Adrenal gland (tissue), 19 donors: ENCODE measurements at places on chromosomes 2 and 18. TPM values are rescaled to one million over a fixed set of nuclear protein-coding genes. Genes with fewer than 3 reads are reported as not detected.

FSHR gene
- not detected for total RNA-seq

TTN gene
- 4.2 TPM for total RNA-seq

STPG4 gene
- 0.28 TPM for total RNA-seq

SERPINB3 gene
- total RNA-seq, result not detected

ANKRD30BL gene
- not detected for total RNA-seq

AOX1 gene
- 121 TPM for total RNA-seq

NIF3L1 gene
- total RNA-seq, result 22.6 TPM

CNRIP1 gene
- 10.3 TPM for total RNA-seq

FER1L5 gene
- not detected for total RNA-seq

NIFK gene
- 41.0 TPM for total RNA-seq

LAMA3 gene
- 4.7 TPM for total RNA-seq

- no peak overlapping the region for H3K4me3 ChIP-seq
- H3K27me3 ChIP-seq, result no peaks in the 10 kb centered on the region
- no peak for DNase-seq
- no peaks in the 10 kb centered on the region for H3K36me3 ChIP-seq
These were observed 38.2 kb upstream of the FAM136A start for GRCh38 chr2:70340075-70340474.

- H3K27me3 ChIP-seq, result no peaks in the 10 kb centered on the region
- no peak overlapping the region for H3K4me3 ChIP-seq
- H3K4me1 ChIP-seq, result no peaks in the 10 kb centered on the region
These were observed 198.6 kb upstream of the CWC22 start for GRCh38 chr2:180205621-180206235.

GRCh38 chr2:98416383-98417159 lies 28.1 kb upstream of the INPP4A start:
- H3K27ac ChIP-seq, result no peak overlapping the region
- no peaks in the 10 kb centered on the region for H3K36me3 ChIP-seq
- H3K27me3 ChIP-seq, result no peaks in the 10 kb centered on the region
- no peak for DNase-seq

DNA sequence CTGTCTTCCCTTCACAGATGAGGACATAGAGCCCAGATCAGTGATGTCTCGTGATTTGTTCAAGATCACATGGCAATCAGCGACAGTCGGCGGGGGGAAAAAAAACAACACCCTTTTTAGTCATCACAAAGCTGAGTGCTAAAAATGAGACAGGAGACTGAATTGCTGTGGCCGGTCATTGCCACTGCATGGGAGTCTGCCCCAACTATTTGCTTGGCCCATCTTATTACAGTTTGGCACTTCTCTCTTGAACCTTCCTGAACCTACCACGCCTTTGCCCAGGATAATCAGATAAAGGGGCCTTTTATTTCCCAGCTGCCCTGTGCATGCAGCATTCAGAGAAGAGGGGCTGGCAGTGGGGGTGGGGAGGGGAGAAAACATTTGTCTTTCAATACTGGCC lies 42.7 kb downstream of the SETBP1 start:
- DNase-seq, result no peak
- H3K4me1 ChIP-seq, result peaks cover 37% of the 10 kb centered on the region
- no peak overlapping the region for H3K4me3 ChIP-seq
- no peaks in the 10 kb centered on the region for H3K36me3 ChIP-seq
- no peaks in the 10 kb centered on the region for H3K27me3 ChIP-seq

DNA sequence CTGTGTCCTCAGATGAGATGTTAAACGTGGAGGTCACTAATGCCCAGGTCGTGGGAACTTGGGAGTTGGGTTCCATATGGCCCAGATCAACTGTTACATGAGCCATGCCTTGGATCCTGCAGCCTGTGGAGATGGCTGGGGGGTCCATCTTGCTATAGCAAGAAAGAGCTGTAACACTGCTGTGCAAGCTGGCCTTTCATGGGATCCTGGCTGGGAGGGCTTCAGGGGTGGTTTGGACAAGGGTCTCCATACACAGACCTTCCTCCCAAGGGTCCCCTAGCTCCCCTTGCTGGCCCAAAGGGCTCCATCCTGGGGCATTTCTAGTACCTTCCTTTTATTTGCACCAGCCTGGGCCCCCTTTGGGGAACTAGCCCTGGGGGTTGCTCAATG lies 337.7 kb downstream of the DYSF start:
- no peak overlapping the region for H3K27ac ChIP-seq
- DNase-seq, result no peak
- H3K27me3 ChIP-seq, result no peaks in the 10 kb centered on the region

GRCh38 chr2:171432969-171433762 lies 624 bp downstream of the METTL8 start:
- no peaks in the 10 kb centered on the region for H3K27me3 ChIP-seq
- DNase-seq, result peak; percentile 35
- H3K4me1 ChIP-seq, result peaks cover 7% of the 10 kb centered on the region
- peak overlapping the region; percentile 96 for H3K27ac ChIP-seq

DNA sequence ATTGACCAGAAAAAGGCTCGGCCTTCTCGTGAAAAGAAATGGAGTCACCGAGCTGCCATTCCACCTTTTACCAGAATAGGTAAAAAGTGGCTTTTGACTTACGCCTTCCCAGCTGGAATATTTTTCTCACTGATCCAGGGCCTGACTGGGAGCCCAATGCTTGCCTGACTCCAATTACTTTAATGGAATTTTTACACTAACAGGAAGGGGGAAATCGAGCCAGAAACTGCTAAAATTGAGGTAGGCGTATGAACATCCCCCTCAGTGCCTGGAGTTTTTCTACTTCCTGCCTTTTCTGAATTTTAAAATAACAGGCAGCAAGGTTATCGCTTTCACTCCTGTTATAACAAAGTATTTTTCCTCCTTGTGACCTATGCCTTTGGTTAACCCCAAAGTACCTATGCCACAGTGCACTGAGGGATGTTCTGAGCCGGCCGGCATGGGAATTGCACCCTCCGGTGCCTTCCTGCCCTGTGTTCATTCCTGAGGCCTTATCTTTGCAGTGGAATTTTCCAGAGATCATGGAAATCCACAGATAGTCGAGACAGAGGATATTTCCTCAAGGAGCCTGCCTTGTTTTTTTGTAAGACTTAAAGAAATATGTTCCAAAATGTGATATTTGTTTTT lies 18.3 kb upstream of the RPL31 start:
- H3K27me3 ChIP-seq, result no peaks in the 10 kb centered on the region
- DNase-seq, result no peak
- no peak overlapping the region for H3K4me3 ChIP-seq
- no peak overlapping the region for H3K27ac ChIP-seq
- H3K4me1 ChIP-seq, result peaks cover 8% of the 10 kb centered on the region

GRCh38 chr2:241801611-241802420 lies 7.2 kb upstream of the NEU4 start:
- H3K27ac ChIP-seq, result no peak overlapping the region
- peaks cover 19% of the 10 kb centered on the region for H3K27me3 ChIP-seq
- no peaks in the 10 kb centered on the region for H3K36me3 ChIP-seq

DNA sequence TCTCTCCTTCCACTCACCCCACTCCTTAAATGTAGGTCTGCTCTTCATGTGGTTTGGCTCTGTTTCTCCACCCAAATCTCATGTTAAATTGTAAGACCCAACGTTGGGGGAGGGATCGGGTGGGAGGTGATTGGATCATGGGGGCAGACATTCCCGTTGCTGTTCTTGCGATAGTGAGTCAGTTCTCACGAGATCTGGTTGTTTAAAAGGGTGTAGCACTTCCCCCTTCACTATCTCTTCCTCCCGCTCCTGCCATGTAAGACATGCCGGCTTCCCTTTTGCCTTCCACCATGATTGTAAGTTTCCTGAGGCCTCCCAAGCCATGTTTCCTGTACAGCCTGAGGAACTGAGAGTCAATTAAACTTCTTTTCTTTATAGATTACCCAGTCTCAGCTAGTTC lies 1044.5 kb upstream of the POU3F3 start:
- no peaks in the 10 kb centered on the region for H3K36me3 ChIP-seq
- DNase-seq, result no peak
- no peaks in the 10 kb centered on the region for H3K4me1 ChIP-seq
- no peak overlapping the region for H3K4me3 ChIP-seq
- no peak overlapping the region for H3K27ac ChIP-seq

DNA sequence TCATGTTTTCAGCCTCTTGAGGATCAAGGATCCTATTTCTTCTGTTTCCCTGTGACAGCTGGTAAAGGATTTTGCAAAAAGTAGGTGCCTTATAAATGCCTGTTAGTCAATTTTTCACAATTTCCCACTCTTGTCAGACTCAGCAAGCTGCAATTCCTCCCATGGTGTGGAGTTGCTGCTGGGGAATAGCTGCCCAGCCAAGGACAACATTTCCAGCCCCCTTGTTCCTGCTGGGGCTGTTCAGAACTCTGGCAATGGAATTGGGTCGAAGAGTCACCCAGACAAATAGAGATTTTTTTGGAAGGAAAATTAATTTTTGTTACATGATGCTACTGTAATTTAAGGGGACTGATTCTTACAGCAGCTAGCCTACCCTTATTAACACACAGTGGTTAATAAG lies 43.7 kb downstream of the FSHR start:
- no peak overlapping the region for H3K4me3 ChIP-seq
- DNase-seq, result no peak
- H3K27ac ChIP-seq, result no peak overlapping the region
- no peaks in the 10 kb centered on the region for H3K27me3 ChIP-seq

- no peaks in the 10 kb centered on the region for H3K36me3 ChIP-seq
- peak overlapping the region; percentile 89 for H3K27ac ChIP-seq
- H3K4me1 ChIP-seq, result peaks cover 23% of the 10 kb centered on the region
- DNase-seq, result peak; percentile 40
- peak overlapping the region; percentile 98 for H3K4me3 ChIP-seq
These were observed 456 bp downstream of the DOK1 start for GRCh38 chr2:74554820-74555531.

DNA sequence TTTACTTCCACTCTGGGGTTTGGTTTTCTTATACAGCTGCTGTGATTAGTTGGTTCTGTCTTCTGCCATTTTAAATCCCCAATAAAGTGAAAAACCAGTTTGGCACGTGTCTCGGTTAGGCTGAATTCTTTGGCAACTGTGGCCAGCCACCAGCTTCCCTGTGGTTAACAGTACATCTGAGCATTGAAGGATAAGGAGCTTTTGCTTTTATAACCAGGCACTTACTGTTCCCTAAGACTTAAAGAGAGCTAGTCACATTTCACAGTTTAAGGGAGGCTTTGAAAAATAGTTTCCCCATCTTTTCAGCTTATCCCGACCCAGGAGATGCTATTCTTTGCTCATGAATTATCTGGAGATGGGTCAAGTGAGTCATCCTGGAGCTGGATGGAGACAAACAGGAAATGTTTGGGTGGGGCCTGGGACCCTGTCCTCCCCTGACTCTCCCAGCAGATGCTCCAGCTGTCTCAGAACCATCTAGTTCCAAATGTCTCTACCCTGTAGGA lies 57.3 kb upstream of the EML6 start:
- H3K27me3 ChIP-seq, result no peaks in the 10 kb centered on the region

DNA sequence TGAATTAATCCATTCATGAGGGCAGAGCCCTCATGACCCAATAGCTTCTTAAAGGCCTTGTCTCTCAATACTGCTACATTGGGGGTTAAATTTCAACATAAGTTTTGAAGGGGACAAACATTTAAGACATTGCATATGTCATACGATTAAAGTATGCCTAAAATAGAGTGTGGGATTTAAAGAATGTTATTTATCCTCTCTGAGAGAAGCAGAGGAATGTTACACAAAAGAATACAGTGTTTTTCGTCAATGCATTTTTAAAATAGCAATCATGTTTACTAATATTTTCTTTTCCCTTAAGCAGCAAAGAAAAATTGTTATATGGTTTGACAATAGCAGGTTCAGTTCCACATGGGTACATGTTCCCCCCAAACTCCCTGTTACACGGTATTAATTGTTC lies 363.1 kb downstream of the NUP35 start:
- no peak for DNase-seq
- no peak overlapping the region for H3K27ac ChIP-seq
- no peaks in the 10 kb centered on the region for H3K4me1 ChIP-seq
- H3K27me3 ChIP-seq, result no peaks in the 10 kb centered on the region
- H3K4me3 ChIP-seq, result no peak overlapping the region

DNA sequence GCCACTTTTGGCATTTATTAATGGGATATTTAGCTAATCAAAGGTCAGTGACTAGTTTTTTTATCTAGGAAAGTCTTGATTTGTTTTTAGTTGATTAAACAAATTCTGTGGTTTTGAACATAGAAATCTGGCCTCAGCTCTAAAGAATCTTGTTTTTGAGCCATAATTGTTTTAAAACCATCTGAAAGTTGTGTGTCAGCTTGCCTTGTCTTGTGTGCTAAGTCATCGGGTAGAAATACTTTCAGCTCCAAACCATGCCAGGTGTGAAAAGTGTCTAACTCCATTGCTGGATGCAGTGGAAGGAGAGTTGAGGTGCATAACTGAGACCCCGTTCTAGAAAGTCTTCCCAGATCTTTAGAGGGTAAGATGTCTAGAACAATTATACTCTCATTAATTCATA lies 22.7 kb downstream of the FARP2 start:
- no peaks in the 10 kb centered on the region for H3K36me3 ChIP-seq
- no peaks in the 10 kb centered on the region for H3K27me3 ChIP-seq
- H3K4me1 ChIP-seq, result no peaks in the 10 kb centered on the region
- H3K4me3 ChIP-seq, result no peak overlapping the region
- peak overlapping the region; percentile 46 for H3K27ac ChIP-seq

DNA sequence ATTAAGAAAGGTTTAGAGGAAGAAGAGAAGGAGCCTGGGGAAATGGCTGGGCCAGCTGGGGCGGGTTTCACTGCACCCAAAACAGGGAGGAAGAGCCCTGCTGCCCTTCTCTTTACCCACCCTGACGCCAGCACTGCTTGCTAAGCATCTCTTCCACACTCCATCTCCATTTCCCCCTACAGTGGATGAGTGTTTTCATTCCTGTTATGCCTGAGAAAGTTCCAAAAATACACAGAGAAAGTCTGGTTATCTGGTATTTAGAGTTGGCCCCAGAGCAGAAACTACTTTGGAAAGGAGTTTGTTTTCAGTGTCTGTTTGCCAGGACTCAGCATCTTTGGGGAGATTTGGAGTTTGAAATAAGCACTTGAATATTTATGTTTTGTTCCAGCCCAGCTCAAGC lies 451.0 kb downstream of the SLC4A3 start:
- H3K4me3 ChIP-seq, result no peak overlapping the region
- H3K27me3 ChIP-seq, result peaks cover 3% of the 10 kb centered on the region
- H3K4me1 ChIP-seq, result no peaks in the 10 kb centered on the region
- no peaks in the 10 kb centered on the region for H3K36me3 ChIP-seq

- no peaks in the 10 kb centered on the region for H3K27me3 ChIP-seq
- no peak for DNase-seq
- H3K36me3 ChIP-seq, result no peaks in the 10 kb centered on the region
- H3K4me3 ChIP-seq, result no peak overlapping the region
These were observed 158.9 kb upstream of the FN1 start for GRCh38 chr2:215594766-215595165.

DNA sequence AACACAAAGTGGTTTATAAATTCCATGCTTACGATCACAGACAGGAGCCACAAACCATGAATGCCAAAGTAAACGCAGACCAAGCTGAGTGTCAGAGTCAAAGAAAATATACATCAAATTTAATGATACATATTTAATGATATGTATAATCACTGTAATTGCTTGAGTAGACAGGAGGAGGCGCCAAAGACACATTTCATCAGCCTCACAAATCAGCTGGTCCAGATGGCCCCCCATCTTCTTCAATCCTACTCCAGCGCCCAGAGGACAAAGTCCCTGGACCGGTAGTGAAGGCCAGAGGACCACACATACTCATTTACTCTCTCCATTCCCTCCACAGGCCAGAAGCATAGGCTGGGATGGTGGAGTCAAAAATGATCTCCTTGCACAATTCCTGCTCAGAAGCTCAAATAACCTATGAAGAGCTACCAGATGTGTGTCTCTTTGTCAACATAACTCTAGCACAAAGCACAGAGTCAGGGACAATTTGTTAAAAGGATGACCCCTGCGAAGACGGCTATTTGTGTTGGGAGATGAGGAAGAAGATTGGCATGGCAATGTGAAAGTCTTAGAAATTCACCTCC lies 149.3 kb upstream of the PGAP1 start:
- H3K36me3 ChIP-seq, result no peaks in the 10 kb centered on the region
- H3K27ac ChIP-seq, result no peak overlapping the region
- no peaks in the 10 kb centered on the region for H3K4me1 ChIP-seq
- H3K27me3 ChIP-seq, result no peaks in the 10 kb centered on the region
